IMR-90 (cell line): ENCODE measurements at places on chromosomes 7 and 10. TPM values are rescaled to one million over a fixed set of nuclear protein-coding genes. Genes with fewer than 3 reads are reported as not detected.
A peak's percentile ranks its signal among the peaks of the same experiment; 100 is the strongest.

Gene LRRC17
- 271 and 280 TPM in 2 replicates for total RNA-seq

Gene PAOX
- 3.6 and 3.8 TPM in 2 replicates for total RNA-seq

Gene CPA1
- total RNA-seq: not detected in 2 replicates

GRCh38 chr10:85922356-85923129 is 444.1 kb downstream of the GRID1 start:
- no peak overlapping the region for H3K27ac ChIP-seq
- H3K4me3 ChIP-seq: no peak overlapping the region
- H3K4me1 ChIP-seq: no peaks in the 10 kb centered on the region
- no peak for DNase-seq

- peaks cover 4% of the 10 kb centered on the region; the same call in 1 of the 2 replicates for H3K36me3 ChIP-seq
- no peaks in the 10 kb centered on the region for H3K27me3 ChIP-seq
- H3K4me3 ChIP-seq: no peak overlapping the region
These were observed 35.2 kb downstream of the ZNF783 start for GRCh38 chr7:149297034-149297755.

- no peak overlapping the region for H3K4me3 ChIP-seq
- no peak overlapping the region for H3K27ac ChIP-seq
- DNase-seq: no peak
- no peaks in the 10 kb centered on the region for H3K4me1 ChIP-seq
- H3K36me3 ChIP-seq: no peaks in the 10 kb centered on the region
These were observed 23.0 kb downstream of the LHPP start for GRCh38 chr10:124484661-124485060.

- H3K4me3 ChIP-seq: peak overlapping the region; percentile 41; the same call in 1 of the 2 replicates
- peaks cover 21% of the 10 kb centered on the region for H3K4me1 ChIP-seq
- H3K27ac ChIP-seq: peak overlapping the region; percentile 84
- no peaks in the 10 kb centered on the region for H3K27me3 ChIP-seq
These were observed 934 bp downstream of the PRTFDC1 start for GRCh38 chr10:24951201-24952142.

DNA sequence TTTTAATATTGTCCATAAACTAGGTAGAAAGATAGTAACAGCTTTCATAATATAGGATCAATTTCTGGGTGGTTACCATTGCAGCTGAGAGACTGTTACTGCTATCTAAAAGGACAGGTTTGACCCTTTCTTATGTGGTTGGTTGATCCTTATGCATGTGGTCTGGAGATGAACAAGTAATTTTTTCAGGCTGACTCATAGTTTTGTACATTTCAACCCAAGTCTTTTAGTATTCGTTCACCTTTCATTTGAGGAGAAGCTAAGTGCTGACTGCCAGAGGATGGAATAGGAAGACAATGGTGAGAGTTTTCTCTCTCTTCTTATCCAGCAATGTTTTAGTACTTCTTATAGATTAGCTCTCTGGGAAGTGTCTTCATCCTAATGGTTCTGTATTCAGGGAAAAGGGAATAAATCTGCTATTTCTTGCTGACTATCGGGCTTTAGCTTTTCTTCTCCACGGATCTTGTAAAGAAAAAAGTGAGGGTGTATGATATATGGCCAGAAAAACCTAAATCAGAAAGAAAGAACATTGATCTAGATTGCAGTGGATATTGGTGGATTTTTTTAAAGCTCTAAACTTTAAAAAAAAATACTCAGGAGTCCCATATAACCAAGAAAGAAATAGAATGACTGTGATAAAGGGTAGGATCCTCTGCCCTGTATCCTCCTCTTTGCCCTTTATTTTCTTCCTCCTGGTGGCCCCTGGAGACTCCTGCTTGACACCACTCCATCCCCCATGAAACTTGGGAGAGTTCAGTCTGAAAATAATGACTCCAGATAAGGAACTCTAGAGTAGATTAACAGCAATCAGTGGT is 88.0 kb downstream of the CPED1 start:
- peak overlapping the region; percentile 61; the same call in 1 of the 2 replicates for H3K27ac ChIP-seq
- DNase-seq: peak; percentile 93
- H3K36me3 ChIP-seq: no peaks in the 10 kb centered on the region
- H3K4me3 ChIP-seq: peak overlapping the region; percentile 46; the same call in 1 of the 2 replicates

GRCh38 chr7:50978633-50979215 is 196.0 kb upstream of the GRB10 start:
- no peak overlapping the region for H3K4me3 ChIP-seq
- H3K4me1 ChIP-seq: no peaks in the 10 kb centered on the region
